Kasumi-1 (cell line): ENCODE measurements at places on chromosomes 1 and 21.

DNA sequence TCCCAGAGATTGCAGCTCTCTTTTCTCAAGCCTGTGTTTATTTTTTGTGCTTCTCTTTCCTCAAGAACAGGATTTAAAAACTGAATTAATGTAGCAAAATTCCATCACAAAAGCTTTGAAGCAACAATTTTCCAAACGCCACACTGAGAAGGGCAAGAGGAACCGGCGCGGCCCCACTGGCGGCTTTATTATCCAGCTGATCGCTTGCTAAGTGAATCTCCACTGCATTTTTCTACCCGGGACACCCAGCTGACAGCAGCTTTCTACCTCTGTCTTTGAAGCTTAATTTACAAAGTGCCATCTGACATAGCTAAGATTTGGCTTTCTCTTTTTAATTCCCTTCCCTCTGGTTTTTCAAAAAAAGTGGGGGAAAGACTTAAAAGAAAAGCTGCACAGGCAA lies 369.3 kb upstream of the C1orf174 start:
- DNase-seq, result no peak

GRCh38 chr21:29887313-29888009 lies 52.3 kb downstream of the GRIK1 start:
- DNase-seq, result no peak

DNA sequence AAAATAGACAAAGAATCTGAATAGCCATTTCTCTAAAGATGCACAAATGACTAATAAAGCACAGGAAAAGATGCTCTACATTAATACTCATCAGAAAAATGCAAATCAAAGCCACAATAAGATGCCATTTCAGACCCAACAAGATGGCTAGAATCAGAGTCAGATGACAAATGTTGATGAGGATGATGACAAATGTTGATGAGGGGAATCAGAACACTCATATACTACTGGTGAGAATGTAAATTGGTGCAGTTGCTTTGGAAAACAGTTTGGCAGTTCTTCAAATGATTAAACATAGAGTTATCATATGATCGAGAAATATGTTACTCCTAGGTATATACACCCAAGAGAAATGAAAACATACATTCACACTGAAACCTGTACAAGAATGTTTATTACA lies 33.9 kb downstream of the LRRC40 start:
- DNase-seq, result no peak

DNA sequence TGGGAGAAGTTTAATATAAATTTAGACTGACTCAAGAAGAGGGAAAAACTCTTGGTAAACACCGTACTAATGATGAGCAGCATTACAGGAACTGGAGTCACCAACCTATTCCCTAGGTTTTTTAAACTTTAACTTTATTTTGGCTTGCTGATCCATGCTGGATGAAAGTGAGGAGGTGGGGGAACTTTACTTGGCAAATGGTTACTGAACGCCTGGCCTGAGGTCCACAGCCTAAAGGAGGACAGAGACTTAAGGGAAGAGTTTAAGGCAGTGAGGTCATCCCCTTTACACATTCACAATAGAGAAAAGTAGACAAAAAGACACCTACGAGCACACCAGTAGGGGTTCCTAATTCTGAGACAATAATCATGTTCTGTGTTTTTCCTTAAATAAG lies 25.6 kb upstream of the A3GALT2 start:
- DNase-seq, result no peak

GRCh38 chr1:66654643-66655042 lies 97.6 kb upstream of the DYNLT5 start:
- no peak for DNase-seq

DNA sequence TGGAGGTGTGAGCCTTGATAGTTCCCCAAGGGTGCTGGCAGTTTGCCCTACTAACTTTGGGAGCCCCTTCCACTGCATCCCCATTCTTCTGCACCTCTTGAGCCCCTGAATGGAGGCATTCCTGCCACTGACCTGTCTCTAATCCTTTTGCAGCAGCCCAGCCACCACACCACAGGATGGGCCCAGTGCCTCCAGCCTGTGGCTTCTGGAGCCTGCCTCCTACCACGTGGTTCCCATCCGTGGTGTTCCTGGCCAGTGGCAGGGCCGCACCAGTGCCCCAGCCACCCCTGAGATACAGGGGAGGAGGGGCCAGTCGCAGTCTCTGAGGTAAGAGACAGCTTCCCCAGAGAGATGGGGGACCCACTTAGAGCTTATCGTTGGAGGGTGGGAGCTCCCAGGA lies 14.4 kb downstream of the INAVA start:
- DNase-seq, result no peak

DNA sequence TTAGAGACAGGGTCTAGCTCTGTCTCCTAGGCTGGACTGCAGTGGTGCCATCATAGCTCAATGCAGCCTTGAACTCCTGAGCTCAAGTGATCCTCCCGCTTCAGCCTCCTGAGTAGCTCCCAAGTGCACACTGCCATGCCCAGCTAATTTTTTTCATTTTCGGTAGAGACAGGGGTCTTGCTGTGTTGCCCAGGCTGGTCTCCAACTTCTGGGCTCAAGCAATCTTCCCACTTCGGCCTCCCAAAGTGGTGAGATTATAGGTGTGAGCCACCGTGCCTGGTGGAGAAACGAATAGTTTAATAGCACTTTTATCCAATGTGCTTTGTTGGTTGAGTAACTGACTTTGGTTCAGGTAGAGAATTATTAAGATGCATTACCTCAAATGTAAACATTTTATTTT lies 20.9 kb downstream of the PIK3CD start:
- DNase-seq, result no peak

GRCh38 chr1:19918057-19918456 lies 5.4 kb downstream of the PLA2G2E start:
- DNase-seq, result peak; percentile 59

DNA sequence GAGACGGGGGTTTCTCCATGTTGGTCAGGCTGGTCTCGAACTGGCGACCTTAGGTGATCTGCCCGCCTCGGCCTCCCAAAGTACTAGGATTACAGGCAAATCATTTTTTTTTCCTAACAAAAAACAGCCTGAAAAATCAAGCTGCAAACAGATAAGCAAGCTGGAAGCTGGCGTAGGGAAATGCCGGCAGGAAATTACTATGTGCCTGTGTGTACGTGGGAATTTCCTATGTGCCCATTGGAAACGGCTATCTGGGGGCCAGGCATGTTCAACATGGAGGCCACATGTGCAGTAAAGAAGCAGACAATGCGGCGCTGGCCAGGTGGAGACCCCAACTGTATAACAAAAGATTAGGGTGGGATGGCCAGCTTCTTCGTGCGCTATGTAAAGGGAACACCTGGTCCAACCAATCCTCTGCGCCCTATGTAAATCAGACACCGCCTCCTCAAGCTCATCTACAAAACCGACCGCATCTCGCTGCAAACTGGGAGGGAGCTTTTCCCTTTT lies 9.1 kb upstream of the AADACL4 start:
- DNase-seq, result no peak

DNA sequence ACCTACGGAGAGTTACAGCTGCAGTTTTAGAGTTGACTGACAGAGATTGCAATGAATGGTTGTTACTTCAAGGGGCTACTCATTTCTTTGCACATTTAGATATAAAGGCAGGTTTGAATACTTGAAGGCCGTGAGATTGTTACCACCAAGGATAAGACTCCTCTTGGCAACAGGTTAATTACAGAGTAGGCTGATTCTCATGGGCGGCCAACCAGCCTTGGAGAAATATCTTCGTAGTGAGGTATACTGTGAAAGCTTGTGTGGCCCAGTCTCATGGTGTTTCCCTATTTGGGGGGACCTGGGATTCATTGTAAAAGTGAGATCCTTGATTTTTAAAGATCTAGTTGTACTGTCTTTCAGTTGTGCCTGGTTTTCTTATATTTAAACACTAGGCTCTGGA lies 103.2 kb upstream of the OLFM3 start:
- DNase-seq, result no peak

- no peak for DNase-seq
Measured at GRCh38 chr1:19946971-19947370, 23.6 kb upstream of the PLA2G2E start.

DNA sequence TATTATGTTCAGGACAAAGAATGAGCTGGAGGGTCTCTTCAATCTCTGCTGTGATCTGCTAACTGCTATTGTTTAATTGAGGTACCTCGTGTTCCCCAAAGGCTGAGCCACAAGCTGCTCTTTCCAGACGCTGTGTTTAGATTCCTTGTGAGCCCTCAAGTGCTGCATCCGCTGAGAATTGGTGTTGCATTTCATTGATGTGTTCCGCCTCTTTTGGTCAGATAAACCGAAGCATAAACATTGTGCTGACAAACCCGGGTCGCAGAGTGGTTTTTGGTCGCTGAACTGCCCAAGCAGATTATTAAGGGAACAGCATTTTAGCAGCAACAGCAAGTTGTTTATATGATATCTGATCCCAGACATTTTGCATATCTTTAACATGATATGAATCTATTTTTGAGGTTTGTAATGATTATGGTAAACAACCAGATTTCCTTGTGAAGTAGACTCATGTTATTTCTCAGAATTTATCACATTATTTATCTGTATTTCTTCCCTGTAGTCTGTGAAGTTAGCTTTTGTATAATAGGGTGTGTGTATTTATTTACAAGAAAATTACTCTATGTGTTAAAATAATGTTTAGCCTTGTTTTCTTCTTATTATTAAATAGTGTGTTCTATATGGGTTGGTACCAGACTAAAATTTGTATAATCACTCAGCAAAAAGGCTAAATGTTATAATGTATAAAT lies 217.2 kb upstream of the C1orf105 start:
- DNase-seq, result no peak
